NCI-H1048 (cell line): ENCODE measurements at places on chromosomes 6 and 20.

- no peak for DNase-seq
These were observed 216.2 kb downstream of the UST start for GRCh38 chr6:148962854-148963515.

DNA sequence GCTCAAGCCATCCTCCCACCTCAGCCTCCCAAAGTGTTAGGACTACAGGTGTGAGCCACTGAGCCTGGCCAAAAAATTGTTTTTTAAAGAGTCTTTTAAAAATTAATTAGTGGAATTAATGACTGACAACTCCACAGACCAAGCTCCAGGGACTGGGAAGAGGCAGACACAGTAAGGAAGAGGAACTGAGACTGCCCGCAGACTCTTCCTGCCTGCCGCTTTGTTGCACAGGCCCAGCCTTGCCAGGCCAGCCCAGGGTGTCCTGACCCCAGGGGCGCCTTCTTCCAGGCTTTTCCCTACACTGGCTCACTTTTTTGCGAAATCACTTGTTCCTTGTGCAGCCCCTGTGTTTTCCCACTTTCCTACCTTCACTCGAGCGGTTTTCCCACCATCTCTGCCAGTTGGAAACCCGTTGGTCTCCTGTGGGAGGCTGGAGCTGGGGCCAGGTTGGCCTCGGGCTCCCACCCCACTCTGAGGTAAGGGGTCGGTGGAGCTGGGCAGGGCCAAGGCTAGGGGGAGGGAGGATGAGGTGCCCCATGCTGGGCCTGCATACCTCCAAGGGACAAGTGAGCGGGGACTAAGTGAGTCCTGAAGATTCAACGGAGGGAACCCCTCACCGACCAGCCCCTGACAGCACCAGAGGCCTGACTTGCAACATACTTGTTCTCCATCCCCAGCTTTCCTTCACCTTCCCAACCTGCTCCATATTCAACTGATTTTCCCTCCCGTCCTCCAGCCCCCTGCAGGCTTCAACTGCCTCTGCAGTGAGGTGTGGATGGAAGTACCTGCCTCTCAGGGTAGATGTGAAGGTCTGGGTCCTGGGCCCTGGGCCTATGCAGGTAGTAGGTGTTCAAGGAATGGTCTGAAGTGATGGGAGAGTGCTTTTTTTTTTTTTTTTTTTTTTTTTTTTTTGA, 23.5 kb upstream of the SMIM29 start:
- DNase-seq: no peak

DNA sequence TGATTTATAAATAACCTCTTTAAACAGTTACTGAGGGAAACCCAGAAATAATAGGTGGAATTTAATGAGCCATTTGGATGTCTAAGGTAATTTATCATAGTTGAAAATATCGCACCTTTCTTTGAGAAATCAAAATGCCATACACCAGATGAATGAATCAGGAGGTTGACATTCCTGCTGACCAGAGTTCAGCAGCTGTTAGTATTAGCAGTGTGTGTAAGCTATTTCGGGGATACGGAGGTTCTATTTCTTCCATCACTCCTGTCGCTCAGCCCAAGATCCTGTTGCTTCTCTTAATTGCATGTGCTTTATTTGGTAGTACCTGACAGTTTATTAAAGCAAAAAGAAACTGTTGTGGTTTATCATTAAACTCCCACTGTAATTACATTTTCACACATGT, 67.1 kb downstream of the HDGFL1 start:
- DNase-seq: no peak

DNA sequence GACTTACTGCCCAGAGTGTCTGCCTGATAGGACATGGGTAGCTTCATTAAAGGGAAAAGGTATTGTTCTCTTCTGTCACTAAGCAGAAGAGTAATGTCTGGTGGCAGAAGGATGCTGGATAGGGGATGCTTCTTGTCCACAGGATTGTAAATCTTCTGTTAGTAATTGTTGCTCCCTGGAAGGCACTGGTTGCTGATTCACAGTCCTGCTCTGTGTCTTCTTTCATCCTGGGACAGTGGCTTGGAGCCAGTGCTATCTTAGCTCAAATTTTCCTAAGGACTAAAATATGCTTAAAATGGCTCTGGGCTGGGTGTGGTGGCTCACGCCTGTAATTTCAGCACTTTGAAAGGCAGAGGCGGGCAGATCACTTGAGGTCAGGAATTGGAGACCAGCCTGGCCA, 48.0 kb downstream of the SYTL3 start:
- no peak for DNase-seq

- no peak for DNase-seq
These were observed 20.7 kb upstream of the TBC1D22B start for GRCh38 chr6:37236921-37237320.

DNA sequence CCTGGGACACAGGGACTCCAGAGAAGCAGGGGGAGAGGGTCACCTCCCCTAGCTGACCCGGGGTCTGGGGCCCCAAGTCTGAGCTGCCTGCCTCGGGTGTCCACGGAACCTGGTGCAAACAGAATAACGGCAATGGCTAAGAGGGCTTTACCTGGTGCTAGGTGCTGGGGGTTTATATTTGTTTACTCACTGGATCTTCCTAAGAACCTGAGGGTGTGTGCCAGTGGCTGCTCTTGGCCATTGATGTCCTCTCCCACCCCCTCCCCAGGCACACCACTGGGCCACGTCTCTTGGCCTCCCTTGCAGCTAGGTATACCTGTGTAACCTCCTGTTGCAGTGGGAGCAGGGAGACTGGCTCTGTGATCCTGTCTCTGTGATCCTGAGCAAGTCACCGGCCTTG, 157.9 kb upstream of the MLN start:
- DNase-seq: no peak

- DNase-seq: no peak
These were observed 123.0 kb upstream of the SNX9 start for GRCh38 chr6:157699777-157700636.

- no peak for DNase-seq
These were observed 5.6 kb downstream of the PMEPA1 start for GRCh38 chr20:57704245-57704644.

- DNase-seq: peak; percentile 24
These were observed 156.9 kb downstream of the VEGFA start for GRCh38 chr6:43926634-43927531.

GRCh38 chr6:169811521-169812256, 60.3 kb downstream of the ERMARD start:
- no peak for DNase-seq

DNA sequence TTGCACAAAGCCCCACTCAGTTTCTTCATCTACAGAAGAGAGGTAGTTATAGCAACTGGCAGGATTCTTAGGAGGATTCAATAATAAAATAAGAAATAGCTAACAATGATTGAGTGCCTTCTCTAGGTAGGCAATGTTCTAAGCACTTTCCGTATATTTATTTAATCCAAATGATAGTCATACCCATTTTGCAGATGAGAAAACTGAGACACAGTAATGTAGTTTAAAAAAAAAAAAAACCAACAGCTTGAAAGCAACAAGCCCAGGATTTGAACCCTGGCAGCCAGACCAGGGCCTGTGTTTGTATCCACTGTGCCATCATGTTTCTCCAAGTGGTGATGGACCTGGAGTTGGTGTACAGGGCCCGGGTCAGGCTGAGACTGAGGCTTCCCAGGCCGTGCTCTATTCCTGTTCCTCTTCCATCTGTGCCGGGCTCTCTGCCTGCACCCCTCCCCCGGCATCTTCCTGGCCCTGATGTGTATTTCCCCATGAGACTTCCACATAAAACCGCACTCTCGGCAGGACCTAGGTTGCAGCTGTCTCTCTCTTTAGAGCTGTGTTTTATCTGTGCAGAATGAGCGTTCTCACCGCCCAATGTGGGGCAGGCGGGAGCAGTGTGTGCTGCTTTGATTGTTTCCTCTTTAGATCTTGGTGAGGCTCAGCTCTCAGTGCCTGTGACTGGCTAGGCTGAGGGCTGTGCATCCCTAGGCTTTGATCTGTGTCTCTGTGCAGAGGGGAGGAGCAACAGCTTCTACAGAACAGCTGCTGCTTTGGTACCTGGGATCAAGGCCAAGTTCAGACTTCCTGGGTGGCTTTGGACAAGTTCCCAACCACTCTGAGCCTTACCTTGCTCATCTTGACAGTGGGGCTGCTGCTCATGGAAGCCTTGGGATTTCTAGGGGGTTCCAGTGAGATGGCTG, 49.5 kb downstream of the TOX2 start:
- no peak for DNase-seq

DNA sequence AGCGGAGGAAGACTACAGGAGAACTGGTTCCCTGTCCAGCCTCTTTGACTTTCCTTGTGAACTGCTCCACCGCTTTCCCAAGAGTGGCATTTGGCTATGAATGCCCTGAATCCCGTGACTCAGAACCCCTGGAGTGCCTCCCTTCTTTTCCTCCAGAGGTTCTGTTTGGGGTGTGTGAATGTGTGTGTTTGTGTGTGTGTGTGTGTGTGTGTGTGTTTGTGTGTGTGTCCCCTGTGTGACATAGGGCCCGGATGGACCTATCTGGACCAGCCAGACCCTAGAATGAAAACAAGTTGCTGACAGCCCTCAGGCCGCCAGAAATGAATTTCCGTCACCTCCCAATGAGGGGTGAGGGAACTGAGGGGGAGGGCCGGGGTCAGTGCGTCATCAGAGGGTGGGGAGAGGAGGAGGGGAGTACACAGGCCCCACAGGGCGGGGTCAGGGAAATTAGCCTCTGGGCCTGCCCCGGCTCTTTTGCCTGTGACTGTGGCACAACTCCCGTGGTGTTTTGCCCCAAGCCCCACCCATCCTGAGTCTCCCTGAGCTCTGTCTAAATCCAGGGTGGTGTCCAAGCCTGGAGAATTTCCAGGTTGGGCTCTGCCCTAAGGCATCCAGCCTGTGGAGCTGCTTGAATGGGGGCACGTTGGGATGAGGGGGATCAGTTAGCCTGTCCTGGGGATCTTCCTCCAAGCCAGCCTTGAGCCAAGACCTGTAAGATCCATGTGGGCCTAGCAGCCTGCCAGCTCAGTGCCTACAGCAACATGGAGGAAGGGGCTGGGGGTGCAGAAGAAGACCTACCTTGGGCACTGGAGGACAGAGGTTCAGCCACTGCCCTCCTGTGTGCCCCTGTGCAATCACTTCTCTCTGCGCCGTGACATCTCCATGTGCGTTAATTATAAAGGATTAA, 15.2 kb upstream of the MRPS18A start:
- no peak for DNase-seq

- DNase-seq: no peak
These were observed 493.1 kb downstream of the BTBD3 start for GRCh38 chr20:12410783-12411182.

DNA sequence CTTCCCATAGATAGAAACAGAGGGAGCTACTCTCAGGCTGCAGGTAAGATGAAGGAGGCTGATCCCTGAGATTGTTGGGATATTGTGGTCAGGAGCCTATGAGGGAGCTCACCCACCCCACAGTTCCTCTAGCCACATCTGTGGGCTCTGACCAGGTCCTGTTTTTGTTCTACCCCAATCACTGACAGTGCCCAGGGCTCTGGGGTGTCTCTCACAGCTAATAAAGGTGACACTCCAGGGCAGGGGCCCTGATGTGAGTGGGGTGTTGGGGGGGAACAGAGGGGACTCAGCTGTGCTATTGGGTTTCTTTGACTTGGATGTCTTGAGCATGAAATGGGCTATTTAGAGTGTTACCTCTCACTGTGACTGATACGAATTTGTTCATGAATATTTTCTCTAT, 2.8 kb downstream of the HLA-F start:
- no peak for DNase-seq

GRCh38 chr6:108291091-108291490, 3.8 kb upstream of the AFG1L start:
- no peak for DNase-seq

GRCh38 chr20:49247792-49248191, 28.6 kb downstream of the DDX27 start:
- DNase-seq: no peak

GRCh38 chr6:158358450-158359077, 46.3 kb downstream of the TULP4 start:
- DNase-seq: no peak

- DNase-seq: no peak
These were observed 55.5 kb downstream of the ZHX3 start for GRCh38 chr20:41261790-41262717.

DNA sequence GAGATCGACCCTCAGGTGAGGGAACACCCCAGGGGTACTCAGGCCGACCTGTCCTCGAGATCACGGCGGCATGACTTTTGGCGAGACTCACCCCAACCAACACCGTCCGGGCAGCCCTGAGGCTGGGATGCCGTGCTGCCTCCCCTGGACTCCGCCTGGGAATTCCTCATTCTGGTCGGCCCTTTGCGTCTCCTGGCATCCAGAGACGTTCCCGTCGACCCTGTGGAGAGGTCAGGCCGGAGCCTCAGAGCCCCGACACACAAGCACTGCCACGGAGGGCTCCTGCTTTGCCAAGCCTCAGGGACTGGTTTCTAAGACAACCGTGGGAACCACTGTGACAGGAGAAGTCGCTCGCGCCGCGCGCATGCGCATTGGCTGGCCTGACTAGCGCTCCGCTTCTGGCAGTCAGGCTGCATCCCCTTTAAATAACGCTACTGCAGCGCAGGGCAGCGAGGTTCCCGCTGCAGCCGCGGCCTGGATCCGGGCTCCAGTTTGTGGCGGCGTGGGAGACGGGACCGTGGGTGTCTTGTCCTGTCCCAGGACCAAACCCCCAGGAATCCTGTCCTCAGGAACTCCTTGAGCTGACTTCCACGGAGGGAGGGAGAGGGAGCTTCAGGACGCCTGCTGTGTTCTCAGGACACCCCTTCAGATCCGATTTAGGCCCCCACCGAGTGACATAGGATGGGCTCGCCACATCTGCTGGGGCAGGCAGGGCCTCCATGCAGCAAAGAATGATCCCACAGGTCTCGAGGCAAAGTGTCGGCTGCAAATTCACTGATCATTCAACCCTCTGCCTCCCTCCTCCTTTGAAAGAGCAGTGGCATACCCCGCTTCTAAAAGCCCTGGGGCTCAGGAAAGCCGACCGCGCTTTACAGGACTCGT, 163.2 kb upstream of the ZNF337 start:
- DNase-seq: peak; percentile 75

- no peak for DNase-seq
These were observed 361.9 kb upstream of the JARID2 start for GRCh38 chr6:14883921-14884320.

DNA sequence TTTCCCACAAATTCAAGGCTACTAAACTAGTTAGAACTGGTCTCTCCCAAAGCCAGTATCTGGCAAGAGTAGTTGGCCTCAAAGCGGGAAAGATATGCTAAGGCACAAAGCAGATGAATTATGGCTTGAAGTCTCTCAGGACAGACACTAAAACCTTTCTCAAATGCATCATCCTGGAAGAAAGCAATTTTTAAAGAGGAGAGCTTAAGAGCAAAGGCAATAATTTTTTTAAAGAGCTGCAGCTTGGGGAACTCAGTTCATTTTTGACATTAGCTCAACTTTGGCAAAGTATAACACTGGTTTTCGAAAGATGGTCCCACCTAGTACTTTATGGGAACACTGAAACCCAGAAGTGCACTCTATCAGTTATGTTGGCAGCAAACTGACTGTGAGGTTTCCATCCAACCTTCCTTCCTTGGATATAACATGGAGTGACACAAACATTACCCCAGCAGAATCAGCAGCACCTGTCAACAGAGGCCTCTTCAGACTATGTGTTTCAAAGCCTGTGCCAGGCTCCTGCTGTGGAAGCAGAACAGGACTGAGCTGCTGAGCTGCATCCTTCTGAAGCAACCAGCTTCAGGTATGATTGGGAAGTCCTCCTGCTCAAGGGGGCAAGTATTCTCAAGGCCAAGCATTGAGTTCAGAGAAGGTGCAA, 852.3 kb upstream of the HS3ST5 start:
- no peak for DNase-seq

- DNase-seq: no peak
These were observed 65.5 kb upstream of the GCM1 start for GRCh38 chr6:53214172-53214571.

- DNase-seq: no peak
These were observed 151.8 kb downstream of the UNC5CL start for GRCh38 chr6:40887079-40887791.
